ENCODE measurements at places on chromosomes 11 and 22. TPM values are rescaled to one million over a fixed set of nuclear protein-coding genes. Genes with fewer than 3 reads are reported as not detected.

MS4A3 gene
- not detected for total RNA-seq

FTH1 gene
- total RNA-seq = 6,400 TPM

EED gene
- total RNA-seq = 11.7 TPM

CNTF gene
- 0.73 TPM for total RNA-seq

KDM4D gene
- total RNA-seq = 0.64 TPM

CTR9 gene
- 22.8 TPM for total RNA-seq

SUSD2 gene
- 50.7 TPM for total RNA-seq

KBTBD4 gene
- total RNA-seq = 21.9 TPM

LRRC74B gene
- not detected for total RNA-seq

EIF3F gene
- 259 TPM for total RNA-seq

NRXN2 gene
- 15.9 TPM for total RNA-seq

PGA5 gene
- not detected for total RNA-seq

GAS2 gene
- 0.64 TPM for total RNA-seq

CDHR5 gene
- total RNA-seq = not detected

CFL1 gene
- total RNA-seq = 730 TPM

APOA5 gene
- not detected for total RNA-seq

HOATZ gene
- total RNA-seq = not detected

GGT5 gene
- 255 TPM for total RNA-seq

ZP1 gene
- 1.9 TPM for total RNA-seq

ARHGAP20 gene
- 1.9 TPM for total RNA-seq

IGSF9B gene
- total RNA-seq = 0.75 TPM

TRPC6 gene
- total RNA-seq = 0.06 TPM

UPB1 gene
- total RNA-seq = not detected

ZNF215 gene
- total RNA-seq = 0.98 TPM

CATSPER1 gene
- total RNA-seq = not detected

FLRT1 gene
- not detected for total RNA-seq

KCNQ1 gene
- total RNA-seq = 0.10 TPM

PHETA2 gene
- total RNA-seq = 28.6 TPM

PLXNB2 gene
- 211 TPM for total RNA-seq

FAT3 gene
- 0.06 TPM for total RNA-seq

KCNJ4 gene
- not detected for total RNA-seq

PLAAT5 gene
- total RNA-seq = 1.1 TPM

OR52E2 gene
- not detected for total RNA-seq

HORMAD2 gene
- total RNA-seq = not detected

OR56A1 gene
- total RNA-seq = not detected

MRPL21 gene
- total RNA-seq = 22.6 TPM

DRD4 gene
- total RNA-seq = not detected

MB gene
- not detected for total RNA-seq

CD6 gene
- not detected for total RNA-seq

SEZ6L gene
- not detected for total RNA-seq

ABCC8 gene
- total RNA-seq = not detected

MTCH2 gene
- 42.5 TPM for total RNA-seq

TTC12 gene
- total RNA-seq = 6.9 TPM

RTN4R gene
- 0.05 TPM for total RNA-seq

CHRM1 gene
- not detected for total RNA-seq

PICK1 gene
- 12.9 TPM for total RNA-seq

SLC1A2 gene
- 1.7 TPM for total RNA-seq

SHISA8 gene
- not detected for total RNA-seq

EFCAB6 gene
- 2.8 TPM for total RNA-seq

OR2AG1 gene
- total RNA-seq = not detected
